ENCODE measurements at places on chromosomes 3 and 15.

- no peak for DNase-seq
Observed at GRCh38 chr3:78312851-78313250, 1273.0 kb downstream of the ROBO2 start.

GRCh38 chr15:33730815-33731214 is 237.5 kb upstream of the CHRM5 start:
- no peak for DNase-seq

DNA sequence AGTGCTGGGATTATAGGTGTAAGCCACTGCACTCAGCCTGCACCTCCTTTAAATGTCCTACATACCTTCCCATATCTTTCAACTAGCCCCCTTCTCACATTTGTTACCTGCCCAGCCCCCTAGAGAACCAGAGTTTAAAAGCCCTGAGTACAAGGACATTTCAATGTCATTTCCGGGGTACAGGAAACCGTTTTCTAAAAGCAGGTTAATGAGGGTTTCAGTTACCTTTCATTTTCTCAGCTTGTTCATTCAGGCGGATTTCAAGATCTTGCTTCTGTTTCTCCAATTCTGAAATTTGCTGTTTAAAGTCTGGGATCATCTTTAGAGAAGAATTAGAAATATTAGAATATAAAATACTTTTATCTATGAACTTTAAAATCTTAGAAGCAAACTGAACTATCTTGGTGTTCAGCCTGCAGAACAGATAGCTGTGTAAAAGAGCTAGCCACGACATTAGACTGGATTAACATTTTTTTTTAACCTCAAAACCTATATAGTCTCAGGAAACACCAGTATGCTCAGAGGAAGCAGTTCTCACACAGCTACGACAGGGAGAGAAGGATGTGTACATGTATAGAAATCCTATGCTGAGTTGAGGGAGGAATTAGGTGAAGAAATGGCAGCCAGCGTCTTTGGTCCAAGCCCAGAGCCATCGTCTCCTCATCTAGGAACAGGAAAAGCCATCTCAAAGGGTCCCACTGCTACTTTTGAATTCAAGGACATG is 29.9 kb upstream of the GNB5 start:
- no peak for DNase-seq

GRCh38 chr3:156148345-156148945 is 28.1 kb downstream of the KCNAB1 start:
- DNase-seq, result no peak

DNA sequence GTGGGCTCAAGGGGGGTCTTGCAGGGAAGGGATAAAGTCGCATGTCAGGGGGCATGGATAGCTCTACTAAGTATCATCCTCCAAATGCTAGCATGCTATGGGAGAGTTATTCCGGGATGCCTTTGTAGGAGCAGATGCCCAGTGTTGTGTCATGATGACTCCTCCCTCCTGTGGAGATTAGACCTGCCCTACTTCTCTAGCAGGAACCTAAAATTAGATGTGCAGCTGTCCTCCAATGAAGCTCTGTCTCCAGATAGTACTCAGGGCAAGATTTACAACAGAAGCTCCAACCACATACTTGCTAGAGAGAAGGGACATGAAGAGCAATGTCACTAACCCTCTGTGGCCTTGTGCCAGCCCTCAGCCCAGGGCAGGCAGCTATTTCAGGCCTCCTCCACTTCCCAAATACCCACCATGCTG is 82.5 kb downstream of the AGBL1 start:
- DNase-seq, result no peak

DNA sequence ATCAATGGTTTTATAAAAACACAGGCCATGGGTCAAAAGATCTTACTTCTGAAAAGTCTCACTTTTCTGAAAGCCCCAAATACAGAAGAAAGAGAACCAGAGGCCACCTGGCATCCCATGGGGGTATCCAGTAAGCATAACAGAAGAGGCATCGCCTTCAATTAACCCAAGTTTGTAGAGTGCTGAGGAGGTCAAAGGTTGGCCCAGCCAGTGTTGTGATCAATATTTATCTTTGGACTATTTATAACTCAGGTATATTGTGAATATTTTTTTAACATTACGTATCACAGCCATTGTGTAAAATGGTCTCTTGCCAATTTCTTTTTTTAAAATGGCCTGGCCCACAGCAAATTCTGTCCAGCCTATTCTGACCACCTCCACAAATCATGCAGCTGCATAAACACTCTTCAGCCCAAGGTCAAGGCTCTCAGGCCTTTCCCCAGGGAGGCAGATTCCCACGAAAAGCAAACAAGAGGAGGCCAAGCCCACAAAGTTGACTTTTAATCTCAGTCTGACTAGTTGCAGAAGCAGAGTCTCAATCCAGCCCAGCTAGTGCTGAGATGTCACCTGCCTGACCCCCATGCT is 26.2 kb upstream of the SPTBN5 start:
- DNase-seq, result no peak

DNA sequence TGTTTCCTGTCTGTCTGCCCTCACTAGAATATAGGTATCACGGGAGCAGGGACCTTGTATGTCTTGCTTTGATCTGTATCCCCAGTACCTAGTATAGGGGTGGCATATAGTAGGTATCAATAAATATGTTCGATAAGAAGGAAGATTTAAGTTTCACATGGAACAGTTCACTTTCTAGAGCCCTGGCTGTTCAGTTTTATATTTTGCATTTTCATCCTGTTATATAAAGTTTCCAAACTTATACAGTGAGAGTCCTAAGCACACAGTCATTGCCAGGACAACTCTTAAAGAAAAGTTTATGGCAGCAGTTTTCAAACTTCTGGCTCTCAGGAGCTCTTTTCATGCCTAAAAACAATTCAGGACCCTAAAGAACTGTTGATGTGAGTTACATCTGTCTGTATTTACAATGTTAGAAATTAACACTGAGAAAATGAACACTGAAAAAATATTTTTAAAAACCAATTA is 13.4 kb downstream of the ITPR1 start:
- DNase-seq, result no peak
